ENCODE measurements at places on chromosomes 11 and 22.

DNA sequence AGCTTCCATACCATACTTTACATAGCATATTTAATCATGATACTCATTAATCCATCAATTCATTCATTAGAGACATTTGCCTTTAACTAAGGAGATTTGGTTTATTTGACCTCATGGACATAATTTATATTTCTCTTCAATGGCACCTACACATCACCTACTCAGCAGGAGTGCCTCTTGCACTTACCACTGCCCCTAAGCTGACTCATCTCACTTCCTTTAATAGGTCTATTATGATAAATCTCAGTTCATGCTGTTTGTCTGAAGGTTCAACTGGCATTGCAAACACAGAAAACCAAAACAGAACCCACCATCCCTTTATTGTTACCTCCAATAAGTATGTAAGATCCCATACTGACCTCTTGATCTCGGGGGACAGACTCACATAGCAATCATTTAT, 186.7 kb downstream of the LUZP2 start:
- no peak for DNase-seq

GRCh38 chr11:134667175-134667500, 255.1 kb upstream of the B3GAT1 start:
- DNase-seq: no peak

- no peak for DNase-seq
These were observed 34.0 kb downstream of the IRAG1 start for GRCh38 chr11:10659339-10660216.

DNA sequence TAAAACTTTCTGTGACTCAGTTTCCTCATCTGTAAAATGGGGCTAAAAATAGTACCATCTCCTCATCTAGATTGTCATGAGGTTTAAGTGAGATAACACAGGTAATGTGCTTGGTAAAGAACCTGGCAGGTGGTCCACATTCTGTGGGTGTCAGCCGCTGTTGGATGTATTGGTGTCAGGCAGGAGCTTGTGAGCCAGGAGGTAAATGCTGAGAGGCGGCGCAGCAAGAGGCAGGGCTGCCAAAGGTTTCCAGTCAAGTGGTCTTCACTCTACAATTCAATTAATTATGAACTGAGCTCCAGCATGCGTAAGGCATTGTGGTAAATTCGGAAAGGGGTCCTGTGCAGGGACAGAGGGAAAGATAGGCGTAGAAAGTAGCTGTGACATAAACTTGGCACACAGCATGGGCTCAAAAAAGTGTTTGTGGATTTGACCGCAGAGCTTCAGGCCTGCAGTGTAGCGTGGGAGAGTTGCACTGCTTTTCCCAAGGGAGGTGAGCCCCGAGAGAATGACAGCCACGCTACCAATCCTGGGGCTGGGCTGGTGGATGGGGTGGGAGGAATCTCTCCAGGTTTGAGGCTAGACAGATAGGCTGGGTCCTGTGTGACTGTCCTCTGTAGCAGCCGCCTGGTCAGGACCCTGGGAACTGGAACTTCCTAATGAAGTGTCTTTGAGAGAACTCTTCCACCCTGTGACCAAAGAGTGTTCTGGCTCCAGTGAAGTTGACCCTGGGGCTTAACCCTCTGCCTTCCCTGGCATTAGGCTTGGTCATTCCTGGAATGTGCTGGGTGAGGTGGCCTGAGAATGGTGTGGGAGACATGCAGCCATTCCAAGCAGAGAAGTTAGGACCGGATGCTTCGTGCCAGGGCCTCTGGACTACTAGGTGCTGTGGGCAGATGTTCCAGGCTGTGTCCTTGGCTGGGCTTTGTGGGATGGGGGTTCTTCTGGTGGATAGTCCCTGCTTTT, 122.4 kb downstream of the FEZ1 start:
- no peak for DNase-seq

GRCh38 chr11:120932305-120932915, 91.5 kb upstream of the TBCEL start:
- DNase-seq: no peak

DNA sequence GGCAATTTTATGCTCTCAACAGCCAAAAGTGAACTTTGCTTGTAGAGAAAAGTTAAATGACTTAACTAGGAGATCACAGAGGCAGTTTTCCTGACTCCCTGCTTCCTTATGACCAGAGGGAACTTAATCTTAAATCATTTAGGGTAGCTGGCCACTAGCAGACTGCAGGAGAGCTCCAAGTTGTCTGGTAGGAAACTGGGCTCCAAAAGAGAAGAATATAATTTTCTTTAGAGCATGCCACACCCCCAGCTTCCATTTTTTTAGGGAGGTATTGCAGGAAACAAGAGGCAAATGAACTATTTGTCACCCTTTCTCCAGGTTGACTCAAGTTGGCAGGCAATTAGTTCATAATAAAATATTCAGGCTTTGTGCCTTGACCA, 2.6 kb downstream of the METTL15 start:
- DNase-seq: no peak

GRCh38 chr11:8032122-8032521, 45.0 kb downstream of the EIF3F start:
- DNase-seq: no peak

DNA sequence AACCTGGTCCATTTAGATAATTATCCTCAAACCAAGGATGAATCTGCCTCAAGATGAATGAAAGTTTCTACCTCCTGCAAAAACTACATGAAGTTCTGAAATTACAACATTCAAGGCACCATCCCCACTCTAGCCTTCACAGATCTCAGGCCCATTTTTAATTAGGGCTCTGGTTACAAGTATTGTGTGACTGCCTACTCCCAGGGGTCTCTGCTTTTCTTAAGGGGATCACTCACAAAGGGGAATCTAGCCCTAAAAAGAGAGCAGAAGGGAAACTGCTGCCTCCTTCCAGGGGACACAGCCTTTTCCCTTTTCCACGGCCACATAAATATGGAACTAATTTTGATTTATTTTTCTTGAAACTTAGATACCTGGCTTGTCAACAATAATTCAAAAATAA, 17.4 kb upstream of the TMEM135 start:
- no peak for DNase-seq

DNA sequence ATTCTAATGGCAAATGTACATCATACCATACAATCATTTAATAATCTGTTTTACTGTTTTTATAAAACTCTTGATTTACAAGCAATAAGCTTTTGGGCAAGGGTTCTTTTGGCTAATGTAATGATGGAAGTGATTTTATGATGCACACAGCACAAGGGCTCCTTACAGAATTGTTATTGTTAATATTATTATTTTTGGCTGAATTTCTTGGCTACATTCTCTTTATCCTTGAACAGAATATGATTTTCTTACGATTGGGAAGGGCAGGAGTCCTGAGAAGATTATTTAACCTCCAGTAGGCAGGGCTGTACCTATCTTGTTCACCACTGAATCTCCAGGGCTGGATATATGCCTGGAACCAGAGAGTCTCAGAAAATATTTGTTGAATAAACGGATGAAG, 70.4 kb upstream of the ARHGAP20 start:
- DNase-seq: no peak

DNA sequence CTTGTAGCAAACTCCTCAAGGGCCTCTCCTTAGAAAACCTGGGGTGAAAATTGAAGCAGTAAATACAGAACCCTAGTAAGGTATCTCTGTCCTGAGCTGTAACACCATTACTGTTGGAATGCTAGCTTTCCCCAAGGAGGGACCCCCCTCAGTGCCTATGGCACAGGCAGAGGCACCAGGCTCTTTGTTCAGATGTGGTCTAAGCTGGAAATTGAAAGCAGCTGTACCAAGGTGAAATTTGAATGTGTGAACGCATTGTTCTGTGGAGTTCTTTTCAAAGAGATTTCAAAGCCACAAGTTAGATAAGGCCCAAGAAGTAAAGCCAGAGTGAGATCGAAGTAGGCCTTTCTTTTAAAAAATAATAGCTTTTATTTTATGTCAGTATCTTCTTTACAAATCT, 71.9 kb upstream of the HORMAD2 start:
- no peak for DNase-seq

DNA sequence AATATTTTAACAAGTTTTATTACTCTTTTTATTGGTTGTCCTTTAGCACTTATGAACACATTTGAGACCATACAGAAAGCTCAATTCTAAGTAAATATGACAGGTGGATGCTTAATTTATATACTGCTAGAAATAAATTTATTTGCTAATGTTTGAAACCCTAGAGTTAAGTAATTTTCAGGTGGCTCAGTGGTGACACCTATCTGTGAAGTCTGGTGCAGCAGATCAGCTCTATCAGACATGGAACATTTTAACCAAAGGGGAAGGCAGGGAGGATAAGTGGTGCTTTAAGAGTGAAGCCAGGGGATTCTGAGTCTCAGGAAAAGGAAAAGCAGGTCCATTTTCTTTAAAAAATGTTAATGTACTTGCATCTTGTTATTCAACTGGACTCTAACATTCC, 175.8 kb downstream of the DSCAML1 start:
- DNase-seq: no peak
